ENCODE measurements at places on chromosomes 2 and 18.

DNA sequence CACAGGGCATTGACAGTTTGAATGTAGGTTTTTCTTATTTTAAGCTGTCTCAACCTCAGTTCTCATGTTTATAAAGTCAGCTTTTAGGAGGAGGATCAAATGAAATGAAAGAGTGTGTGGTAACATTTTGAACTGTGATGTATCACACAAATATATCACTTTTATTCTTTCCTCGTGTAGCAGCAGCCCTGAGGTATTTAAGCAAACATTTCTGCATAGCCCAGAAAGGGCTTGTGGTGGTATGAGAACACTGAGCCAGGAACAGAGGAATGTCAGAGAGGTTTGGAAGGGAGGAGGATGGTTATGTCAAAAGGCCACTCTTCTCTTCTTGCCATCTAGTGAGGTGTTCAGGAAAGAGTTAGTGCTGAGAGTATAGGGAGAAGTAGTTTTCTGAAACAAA lies 150.2 kb downstream of the PARD3B start:
- no peak for DNase-seq

- DNase-seq = no peak
Observed at GRCh38 chr2:65097844-65098243, 32.1 kb downstream of the RAB1A start.

GRCh38 chr2:223460209-223460608 lies 142.0 kb downstream of the SCG2 start:
- no peak for DNase-seq

- DNase-seq = no peak
Observed at GRCh38 chr2:23734416-23734815, 192.5 kb downstream of the ATAD2B start.

- DNase-seq = no peak
Observed at GRCh38 chr2:66682476-66682875, 247.6 kb downstream of the MEIS1 start.
